Thyroid gland (tissue), 4 donors: ENCODE measurements at places on chromosomes 4 and X. TPM values are rescaled to one million over a fixed set of nuclear protein-coding genes. Genes with fewer than 3 reads are reported as not detected.

Gene APLN
- total RNA-seq, result not detected

Gene DUSP21
- total RNA-seq, result not detected

Gene RBMXL3
- not detected for total RNA-seq

Gene MAOB
- total RNA-seq, result 9.5 TPM

Gene TRIM61
- 5.5 TPM for total RNA-seq

Gene DMRTC1
- total RNA-seq, result 0.27 TPM

Gene CFAP99
- 1.1 TPM for total RNA-seq

Gene RHOXF2B
- total RNA-seq, result not detected

GRCh38 chrX:137236837-137237236 is 203.0 kb upstream of the GPR101 start:
- no peaks in the 10 kb centered on the region for H3K27me3 ChIP-seq
- no peak overlapping the region for H3K4me3 ChIP-seq
- DNase-seq, result no peak
- H3K27ac ChIP-seq, result no peak overlapping the region
- H3K36me3 ChIP-seq, result no peaks in the 10 kb centered on the region

DNA sequence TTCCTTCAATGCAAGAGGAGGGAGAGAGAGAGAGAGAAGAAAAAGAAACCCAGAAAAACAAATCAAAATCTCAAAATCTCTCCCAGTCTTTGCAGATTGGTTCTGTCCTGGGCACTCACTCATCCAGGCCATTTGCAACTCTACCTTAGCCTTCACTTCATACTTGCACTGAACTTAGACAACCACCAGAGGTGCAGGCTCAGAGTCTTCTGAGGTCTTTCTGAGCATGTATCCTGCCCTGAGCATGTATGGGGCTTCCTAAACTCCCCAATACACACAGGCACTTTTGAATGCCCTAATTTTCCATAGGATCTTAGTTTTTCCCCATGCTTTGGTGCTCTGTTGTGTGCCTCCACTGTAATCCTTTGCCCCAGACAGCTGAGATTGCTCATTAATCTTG is 2.9 kb downstream of the CFI start:
- DNase-seq, result no peak
- no peak overlapping the region for H3K4me3 ChIP-seq
- H3K27ac ChIP-seq, result no peak overlapping the region
- peaks cover 13% of the 10 kb centered on the region for H3K4me1 ChIP-seq
- H3K36me3 ChIP-seq, result no peaks in the 10 kb centered on the region
- no peaks in the 10 kb centered on the region for H3K27me3 ChIP-seq

DNA sequence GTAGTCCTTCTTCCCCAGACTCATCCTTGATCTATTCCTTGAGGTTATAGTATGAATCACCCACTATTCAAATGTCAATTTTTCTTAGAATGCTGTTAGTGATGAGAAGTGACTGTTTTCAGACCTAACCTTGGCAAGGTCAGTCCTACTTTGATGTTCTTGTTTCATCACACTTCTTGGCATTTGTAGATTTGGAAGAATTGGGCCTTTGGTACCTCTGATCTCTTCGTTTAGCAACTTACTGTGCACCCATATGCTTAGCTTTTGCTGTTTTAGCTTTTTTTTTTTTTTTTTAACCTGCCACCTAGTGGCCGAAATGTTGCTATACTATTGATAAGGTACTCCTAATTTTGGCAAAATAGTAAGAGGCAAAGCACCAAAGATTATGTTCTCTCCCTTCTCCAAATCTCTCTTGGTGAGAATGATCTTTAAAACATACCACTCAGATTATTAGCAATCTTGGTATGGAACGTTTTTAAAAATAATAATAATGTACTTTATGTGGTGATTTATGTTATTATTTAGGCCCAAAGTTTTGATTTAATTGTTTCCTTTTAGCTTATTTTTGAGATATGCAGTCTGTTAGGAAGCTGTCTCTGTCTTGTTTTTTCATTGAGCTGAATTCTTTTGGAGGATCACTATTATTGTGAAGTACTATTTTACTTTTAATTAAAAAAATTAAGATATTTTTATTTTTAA is 16.6 kb downstream of the DCK start:
- H3K4me3 ChIP-seq, result no peak overlapping the region
- H3K27ac ChIP-seq, result no peak overlapping the region
- H3K36me3 ChIP-seq, result no peaks in the 10 kb centered on the region

- no peak overlapping the region for H3K27ac ChIP-seq
- no peak overlapping the region for H3K4me3 ChIP-seq
- no peak for DNase-seq
Measured at GRCh38 chr4:183986291-183986970, 81.3 kb downstream of the STOX2 start.

GRCh38 chrX:9311421-9312160 is 153.3 kb upstream of the TBL1X start:
- no peaks in the 10 kb centered on the region for H3K4me1 ChIP-seq
- no peaks in the 10 kb centered on the region for H3K36me3 ChIP-seq
- no peaks in the 10 kb centered on the region for H3K27me3 ChIP-seq
- H3K27ac ChIP-seq, result no peak overlapping the region
- DNase-seq, result no peak

DNA sequence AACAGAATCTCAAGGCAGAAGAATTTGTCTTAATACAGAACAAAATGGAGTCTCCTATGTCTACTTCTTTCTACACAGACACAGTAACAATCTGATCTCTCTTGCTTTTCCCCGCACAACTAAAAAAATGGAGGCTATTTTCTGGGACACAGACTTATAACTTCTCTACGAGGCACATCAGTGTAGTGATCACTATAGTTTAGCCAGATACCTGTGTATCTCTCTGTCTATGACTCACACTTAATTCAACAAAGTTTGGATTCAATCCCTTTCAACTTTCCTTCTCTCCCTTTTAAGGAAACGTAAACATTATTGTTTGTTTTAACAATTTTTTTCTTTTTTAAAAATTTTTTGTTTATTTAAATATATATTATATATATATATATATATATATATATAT is 29.4 kb downstream of the APELA start:
- H3K36me3 ChIP-seq, result no peaks in the 10 kb centered on the region
- H3K4me1 ChIP-seq, result no peaks in the 10 kb centered on the region
- H3K4me3 ChIP-seq, result no peak overlapping the region
- H3K27ac ChIP-seq, result no peak overlapping the region
- no peaks in the 10 kb centered on the region for H3K27me3 ChIP-seq

- no peak overlapping the region for H3K27ac ChIP-seq
- H3K4me1 ChIP-seq, result no peaks in the 10 kb centered on the region
- H3K4me3 ChIP-seq, result no peak overlapping the region
Measured at GRCh38 chr4:140395668-140396067, 22.2 kb downstream of the SCOC start.

GRCh38 chrX:13254870-13255269 is 65.0 kb downstream of the ATXN3L start:
- H3K36me3 ChIP-seq, result no peaks in the 10 kb centered on the region
- no peak overlapping the region for H3K4me3 ChIP-seq
- H3K27ac ChIP-seq, result no peak overlapping the region

DNA sequence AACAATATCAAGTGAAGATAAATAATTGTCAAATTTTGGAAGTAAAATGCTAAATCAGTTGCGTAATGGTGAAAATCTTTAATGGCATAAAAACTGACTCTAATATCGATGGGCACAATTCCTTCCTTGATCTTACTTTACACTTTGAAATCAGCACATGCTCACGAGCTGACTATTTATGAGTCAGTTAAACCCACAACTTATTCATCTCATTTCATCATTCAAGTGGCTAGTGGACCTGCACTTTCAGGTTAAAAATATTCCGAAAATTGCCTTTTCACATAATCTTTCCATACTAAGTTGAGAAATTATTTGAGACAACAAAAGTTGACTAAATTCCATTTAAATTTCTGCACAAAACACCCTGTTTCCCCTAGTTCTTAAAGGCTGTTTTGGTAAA is 582.1 kb upstream of the TENM3 start:
- H3K4me3 ChIP-seq, result no peak overlapping the region
- H3K27me3 ChIP-seq, result no peaks in the 10 kb centered on the region
- no peaks in the 10 kb centered on the region for H3K4me1 ChIP-seq
- no peaks in the 10 kb centered on the region for H3K36me3 ChIP-seq

DNA sequence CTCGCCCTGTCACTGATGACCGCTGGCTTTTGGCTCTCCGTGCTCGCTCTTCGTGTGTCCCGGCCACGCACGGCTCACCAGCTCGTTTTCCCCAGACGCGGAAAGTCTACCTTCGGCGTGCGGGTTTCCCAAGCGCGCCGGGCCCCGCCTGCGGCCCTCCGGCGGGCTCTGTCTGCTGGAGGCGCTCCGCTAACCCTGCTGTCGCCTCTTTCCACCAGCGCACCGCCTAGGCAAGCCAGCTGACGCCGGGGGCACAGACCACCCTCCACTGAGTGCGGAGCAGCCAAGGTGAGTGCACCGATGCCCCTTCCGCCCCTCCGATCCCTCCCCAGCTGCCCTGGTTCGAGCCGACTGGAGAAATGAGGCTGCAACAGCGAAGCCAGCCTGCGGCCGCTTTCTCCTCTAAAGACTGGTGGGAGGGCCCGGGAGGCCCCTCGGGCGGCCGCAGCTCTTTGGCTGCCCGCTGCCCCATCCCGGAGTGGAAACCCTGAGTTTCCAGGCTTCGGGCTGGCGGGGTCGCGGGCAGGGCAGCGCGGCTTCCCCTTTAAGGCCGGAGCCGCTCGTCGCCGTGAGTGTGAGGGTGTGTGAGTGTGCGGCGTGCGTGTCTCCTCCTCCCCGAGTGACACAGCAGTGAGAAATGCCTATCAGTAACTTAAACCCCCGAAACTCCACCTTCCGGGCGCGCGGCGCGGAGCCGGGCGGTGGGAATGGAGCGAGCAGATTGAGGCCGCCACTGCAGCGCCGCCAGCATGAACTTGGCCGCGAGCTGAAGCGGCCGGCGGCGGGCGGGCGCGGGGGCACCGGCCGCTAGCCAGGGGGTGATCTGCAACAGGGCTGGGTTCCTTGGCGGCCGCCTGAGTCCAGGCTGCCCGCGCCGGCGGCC is at the start of gene MAMLD1:
MAMLD1 (plus strand) TSS at position 719 of the 883 bp plus-strand sequence. CDS start 82,200 bp downstream, outside the sequence.
- H3K27ac ChIP-seq, result no peak within 1 kb of the TSS
- H3K4me1 ChIP-seq, result peaks cover 7% of the 10 kb centered on the region
- no peaks in the 10 kb centered on the region for H3K36me3 ChIP-seq
- no peaks in the 10 kb centered on the region for H3K27me3 ChIP-seq
- DNase-seq, result peak; percentile 64
- no peak within 1 kb of the TSS for H3K4me3 ChIP-seq

- H3K36me3 ChIP-seq, result no peaks in the 10 kb centered on the region
- no peaks in the 10 kb centered on the region for H3K4me1 ChIP-seq
- H3K27me3 ChIP-seq, result no peaks in the 10 kb centered on the region
- no peak for DNase-seq
- no peak overlapping the region for H3K27ac ChIP-seq
Measured at GRCh38 chr4:125111323-125111722, 203.4 kb upstream of the FAT4 start.
